ENCODE measurements at places on chromosomes 13 and 19.

DNA sequence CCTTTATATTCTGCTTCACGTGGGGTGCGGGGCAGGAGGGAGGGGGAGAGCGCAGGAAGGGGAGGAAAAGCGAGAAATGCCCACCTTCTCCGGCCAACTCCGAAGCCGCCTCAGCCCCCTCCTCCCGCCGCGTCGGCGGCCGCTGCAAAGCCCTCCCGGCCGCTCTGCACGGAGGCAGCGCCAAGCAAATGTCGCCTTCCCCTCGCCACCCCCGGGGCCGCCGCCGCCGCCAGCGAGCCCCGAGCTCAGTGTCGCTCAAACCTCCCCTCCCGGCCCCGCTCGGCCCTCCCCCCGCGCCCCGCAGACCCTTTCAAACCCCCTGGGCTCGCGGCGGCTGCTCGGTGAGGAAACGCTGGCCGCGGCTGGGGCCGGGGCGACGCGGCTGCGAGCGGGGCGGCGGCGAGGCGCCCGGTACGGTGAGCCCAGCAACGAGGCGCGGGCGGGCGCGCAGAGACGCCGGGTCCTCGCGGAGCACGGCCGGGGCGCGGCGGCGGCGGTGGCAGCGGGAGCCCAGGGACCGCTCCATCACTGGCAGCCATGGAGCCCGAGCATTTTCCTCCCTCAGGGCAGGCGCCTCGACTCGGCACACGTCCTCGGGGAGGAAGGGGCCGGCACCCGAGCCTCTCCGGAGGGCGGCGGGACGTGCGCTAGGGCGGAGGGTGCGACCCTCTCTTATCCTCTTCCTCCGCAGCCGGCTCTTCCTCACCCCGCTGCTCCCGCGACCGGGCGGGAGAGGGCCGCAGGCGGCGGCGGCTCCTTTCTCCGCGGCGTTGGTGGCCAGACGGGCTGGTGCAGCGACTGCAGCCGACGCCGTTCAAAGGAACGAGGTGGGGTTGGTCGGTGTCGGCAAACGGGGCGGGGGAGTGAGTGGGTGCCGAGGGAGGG, 463 bp upstream of the TSC22D1 start:
- DNase-seq = no peak

- peak; percentile 91 for DNase-seq
Observed at GRCh38 chr19:45406226-45407090, at the start of gene POLR1G. Gene POLR1G (plus strand): TSS chr19:45406644. CDS start chr19:45406697, 53 bp downstream.

GRCh38 chr19:56133858-56134653, 7.0 kb upstream of the ZNF444 start:
- DNase-seq = peak; percentile 74

- no peak for DNase-seq
Observed at GRCh38 chr13:98216135-98216565, 39.1 kb upstream of the RNF113B start.

DNA sequence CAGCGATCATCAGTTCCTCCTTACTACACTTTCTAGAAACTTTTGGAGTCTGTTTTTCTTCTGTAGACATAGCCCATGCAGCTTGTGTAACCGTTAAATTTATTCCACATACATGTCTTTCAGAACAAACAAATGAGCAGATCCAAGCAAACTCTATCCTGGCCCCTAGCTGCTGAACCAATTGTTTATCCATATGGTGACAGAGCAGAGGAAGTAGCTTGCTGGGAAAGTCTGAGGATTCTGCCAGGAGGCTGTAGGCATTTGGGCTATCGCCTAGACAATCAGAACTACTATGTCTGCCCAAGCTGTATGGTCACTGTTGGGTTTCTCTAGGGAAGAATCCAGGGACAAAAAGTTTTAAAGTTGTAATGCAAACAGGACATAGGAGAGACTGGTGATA, 343.7 kb downstream of the SPRY2 start:
- DNase-seq = no peak

GRCh38 chr13:77353995-77354394, 27.1 kb upstream of the MYCBP2 start:
- peak; percentile 91 for DNase-seq

DNA sequence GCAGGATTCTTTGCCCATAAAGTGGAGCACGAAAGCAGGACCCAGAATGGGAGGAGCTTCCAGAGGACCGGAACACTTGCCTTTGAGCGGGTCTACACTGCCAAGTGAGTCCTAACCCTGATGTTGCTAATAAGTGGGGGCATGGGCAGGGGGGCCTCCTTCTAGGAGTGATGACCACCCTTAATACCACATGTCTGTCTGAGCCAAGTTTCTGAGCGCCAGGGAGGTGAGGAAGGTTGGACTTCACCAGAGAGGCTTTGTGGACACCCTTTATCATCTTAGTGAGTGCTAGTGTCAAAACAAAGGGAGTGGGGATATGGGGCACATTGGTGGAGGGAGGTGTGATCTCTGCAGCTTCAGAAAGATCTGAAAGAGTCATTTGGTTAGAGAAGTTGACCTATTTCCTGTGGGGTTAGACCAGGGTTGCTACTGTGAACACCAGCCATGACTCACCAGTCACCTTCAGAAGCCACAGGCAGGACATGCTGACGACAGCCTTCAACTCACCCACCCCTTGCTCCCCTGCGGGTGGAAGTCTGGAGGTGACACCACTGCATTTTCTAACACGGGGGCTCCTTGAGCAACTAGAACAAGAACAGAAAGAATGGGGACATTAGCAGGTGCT, 8.8 kb downstream of the ALOX5AP start:
- peak; percentile 86 for DNase-seq

DNA sequence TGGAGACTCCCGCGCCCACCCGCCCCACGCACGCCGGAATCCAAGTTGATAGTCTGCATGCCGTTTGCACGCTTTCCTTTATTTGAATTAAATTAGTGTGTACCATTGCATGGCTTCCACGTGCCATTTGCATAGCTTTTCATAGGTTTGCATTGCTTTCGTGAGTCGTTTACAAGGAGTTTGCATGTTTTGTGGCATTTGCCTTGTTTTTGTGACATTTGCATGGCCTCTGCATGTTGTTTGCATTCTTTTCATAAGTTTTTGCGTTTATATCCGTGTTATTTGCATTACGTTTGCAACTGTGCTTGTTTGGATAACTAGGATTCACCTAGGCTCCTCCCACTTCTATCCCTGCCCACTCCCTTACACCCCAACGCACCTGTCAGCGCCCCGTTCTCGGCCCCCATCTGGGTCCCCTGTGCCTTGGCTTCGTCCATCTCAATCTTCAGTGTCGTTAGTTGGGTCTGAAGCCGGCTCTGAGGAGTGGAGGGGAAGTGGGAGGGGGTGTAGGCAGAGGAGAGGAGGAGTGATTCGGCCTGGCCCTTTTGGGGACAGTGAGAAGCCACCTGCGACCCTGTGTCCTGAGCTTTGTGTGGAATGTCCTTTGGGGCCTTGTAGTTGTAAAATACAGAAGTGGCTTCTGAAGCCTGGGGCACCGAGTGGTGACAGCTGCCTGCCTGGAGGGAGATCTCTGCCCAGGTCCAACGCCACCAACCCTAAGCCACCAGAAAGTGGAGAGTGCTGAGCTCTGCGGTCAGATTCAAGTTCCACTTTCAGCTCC, 2.4 kb downstream of the CCDC194 start:
- peak; percentile 100 for DNase-seq

GRCh38 chr19:35380450-35381124, 9.7 kb downstream of the GPR42 start:
- no peak for DNase-seq

- DNase-seq = peak; percentile 40
Observed at GRCh38 chr13:87356314-87356713, 314.9 kb upstream of the SLITRK5 start.

- DNase-seq = no peak
Observed at GRCh38 chr19:5417495-5418436, 37.5 kb upstream of the ZNRF4 start.

- DNase-seq = no peak
Observed at GRCh38 chr13:85366759-85367417, 432.3 kb downstream of the SLITRK6 start.

DNA sequence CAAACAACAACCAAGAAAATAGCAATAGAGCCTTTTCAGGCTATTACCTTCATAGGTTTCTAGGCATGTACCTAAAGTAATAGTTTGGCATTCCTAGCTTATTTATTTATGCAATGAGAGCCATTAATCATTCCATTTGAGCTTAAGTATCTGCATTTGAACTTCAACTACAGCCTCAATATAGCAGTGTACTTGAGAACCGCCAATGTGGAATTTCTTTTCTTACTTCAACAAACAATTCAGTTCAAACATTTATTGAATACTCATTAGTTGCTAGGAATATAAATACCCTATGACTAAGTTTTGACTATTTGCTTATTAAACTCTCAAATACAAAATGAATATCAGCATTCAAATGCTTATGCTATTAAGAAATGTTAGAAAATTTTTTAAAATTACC, 38.0 kb upstream of the FREM2 start:
- no peak for DNase-seq

- peak; percentile 69 for DNase-seq
Observed at GRCh38 chr19:10699650-10700335, 1.4 kb upstream of the QTRT1 start.

- no peak for DNase-seq
Observed at GRCh38 chr13:74074723-74075122, 59.5 kb downstream of the KLF12 start.

- DNase-seq = no peak
Observed at GRCh38 chr19:50721441-50722137, 1.6 kb upstream of the CLEC11A start.

- no peak for DNase-seq
Observed at GRCh38 chr19:11356676-11357550, 1.7 kb downstream of the PLPPR2 start.

DNA sequence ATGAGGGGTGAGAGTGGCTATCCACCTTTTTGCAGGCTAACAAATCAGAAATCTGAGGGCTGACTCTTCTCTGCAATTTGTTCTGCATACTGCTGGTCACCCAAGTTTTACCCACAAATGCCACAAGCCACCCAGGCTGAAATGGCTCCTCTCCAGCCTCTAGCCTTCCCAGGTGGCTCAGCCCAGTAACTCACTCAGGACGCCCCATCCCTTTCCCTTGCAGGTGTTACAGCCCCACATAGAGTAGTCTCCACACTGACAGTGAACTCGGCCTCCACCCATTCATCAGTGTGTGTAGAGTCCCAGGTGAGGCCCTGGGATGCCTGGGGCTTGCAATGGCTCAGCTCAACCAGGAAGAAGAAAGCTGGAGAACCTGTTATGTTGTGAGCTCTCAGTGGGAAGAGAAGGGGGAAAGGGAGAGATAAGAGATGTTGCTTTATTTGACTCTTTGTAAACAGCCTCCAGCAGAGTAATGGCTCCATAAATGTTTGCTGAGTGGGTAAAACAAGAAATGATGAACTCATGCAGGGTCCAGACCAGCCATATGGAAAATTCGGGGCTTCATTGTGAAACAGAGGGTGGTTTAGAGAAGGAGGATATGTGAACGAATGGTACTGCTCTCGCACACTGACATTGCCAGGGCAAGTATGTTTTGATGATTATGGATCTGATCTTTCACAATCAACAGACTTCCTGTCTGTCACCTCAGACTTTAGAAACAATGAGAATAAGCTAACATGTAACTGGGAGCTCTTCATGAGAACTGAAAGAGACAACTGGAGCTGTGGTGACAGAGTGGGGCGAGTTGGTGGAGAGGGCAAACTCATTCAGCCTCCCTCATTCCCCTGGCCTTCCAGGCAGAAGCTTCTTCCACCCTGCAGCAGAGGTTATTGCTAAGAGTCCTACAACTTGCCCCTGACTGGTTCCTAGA, 74.2 kb upstream of the RFC3 start:
- peak; percentile 98 for DNase-seq

DNA sequence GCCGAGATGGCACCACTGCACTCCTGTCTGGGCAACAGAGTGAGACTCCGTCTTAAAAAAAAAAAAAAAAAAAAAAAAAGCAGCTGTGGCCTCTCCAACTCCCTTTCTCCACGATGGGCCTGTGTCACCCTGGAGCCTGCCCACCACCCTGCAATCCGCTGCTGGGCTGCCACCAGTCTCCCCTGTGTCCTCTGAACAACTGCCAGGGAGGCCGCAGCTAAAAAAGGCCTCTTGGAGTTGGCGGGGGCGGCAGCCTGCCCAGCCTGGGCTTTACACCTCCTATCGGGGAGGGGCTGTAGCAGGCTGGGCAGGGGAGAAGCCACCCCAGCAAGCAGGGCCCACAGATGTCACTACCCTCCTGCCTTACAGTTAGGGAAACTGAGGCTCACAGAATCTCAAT, 3.5 kb downstream of the CDC37 start:
- DNase-seq = no peak

GRCh38 chr19:42254089-42254849, 659 bp downstream of the ERF start:
- peak; percentile 75 for DNase-seq

DNA sequence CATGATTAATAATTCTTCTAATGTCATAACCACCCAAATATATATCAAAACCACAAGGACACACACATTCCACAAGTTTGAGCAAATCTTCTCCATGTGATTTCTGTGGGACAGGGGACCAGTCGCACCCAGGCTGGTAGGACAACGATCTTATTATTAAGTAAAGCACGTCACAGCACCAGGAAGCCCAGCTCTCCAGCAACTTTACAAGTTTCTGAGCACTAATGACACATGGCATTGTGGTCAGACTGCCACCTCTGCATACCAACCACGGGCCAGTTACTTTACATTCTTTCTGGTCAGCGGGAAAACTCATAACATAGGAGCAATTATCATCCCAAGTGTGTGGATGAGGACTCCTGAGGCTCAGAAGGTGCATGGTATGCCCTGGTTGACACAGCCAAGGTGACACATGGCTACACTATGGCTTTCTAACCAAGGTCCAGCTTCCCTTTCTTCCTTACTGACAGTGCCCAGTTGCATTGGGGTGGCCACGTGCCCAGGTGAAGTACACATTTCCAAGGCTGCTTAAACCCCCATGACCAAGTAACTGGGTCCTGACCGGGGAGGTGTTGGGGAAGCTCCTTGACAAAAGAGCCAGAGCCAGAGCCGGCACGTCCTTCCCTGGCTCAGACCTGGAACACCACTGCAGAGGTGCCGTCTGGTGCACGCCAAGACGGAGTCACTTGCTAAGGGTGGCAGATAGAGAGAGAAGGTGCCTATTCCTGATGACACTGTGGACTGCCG, 27.4 kb downstream of the LATS2 start:
- no peak for DNase-seq

- peak; percentile 81 for DNase-seq
Observed at GRCh38 chr19:40464059-40465024, 1.2 kb downstream of the BLVRB start.

DNA sequence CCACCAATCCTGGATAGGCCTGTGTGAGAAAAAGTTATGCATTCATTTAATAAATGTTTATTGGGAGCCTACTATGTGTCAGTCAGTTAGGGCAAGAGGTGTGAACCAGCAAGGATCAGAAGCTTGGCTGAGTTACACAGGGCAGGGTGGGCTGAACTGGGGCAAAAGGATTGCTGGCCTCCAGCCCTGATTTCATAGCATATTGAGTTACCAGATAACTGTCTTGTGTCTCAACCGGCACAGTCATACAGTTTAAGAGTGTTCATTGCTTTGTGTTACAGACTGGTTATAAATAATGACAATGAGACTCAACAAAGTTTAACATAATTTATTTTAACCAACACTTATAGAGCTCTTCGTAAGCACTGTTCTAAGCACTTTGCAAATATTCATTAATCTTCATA, 253.8 kb downstream of the DLEU7 start:
- DNase-seq = peak; percentile 27
